Stimulated activated CD4-positive, alpha-beta T cell treated with anti-CD3 and anti-CD28 coated beads, Interleukin-15, amount 100 ng/mL, for 24 hours (primary cell): ENCODE measurements at places on chromosomes 16 and 17.

- no peak for DNase-seq
These were observed 30.7 kb downstream of the CEP95 start for GRCh38 chr17:64537488-64537887.

GRCh38 chr17:56717471-56717870 lies 116.2 kb downstream of the C17orf67 start:
- DNase-seq = no peak

- no peak for DNase-seq
These were observed 66.6 kb upstream of the AXIN2 start for GRCh38 chr17:65627891-65628643.

GRCh38 chr16:28534542-28535373 lies 4.0 kb downstream of the NUPR1 start:
- no peak for DNase-seq

DNA sequence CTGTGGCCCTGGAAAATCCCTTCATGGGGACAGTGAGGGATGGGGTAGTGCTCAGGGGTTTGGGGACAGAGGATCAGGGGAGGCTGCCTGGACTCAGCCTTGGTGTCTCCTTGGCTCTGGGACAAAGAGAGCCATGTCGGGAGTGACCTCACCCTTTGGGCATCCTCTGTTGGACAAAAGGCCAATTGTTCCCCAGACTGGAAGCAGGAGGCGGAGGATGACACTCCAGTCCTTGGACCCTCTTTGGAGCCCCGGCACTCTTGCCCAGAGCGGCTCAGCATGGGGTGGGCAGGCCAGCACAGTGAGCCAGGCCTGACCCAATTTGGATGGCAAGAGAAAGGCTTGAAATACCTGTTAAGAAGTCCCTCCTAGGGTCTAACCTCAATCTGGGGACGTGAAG lies 39.4 kb upstream of the PHB1 start:
- no peak for DNase-seq

DNA sequence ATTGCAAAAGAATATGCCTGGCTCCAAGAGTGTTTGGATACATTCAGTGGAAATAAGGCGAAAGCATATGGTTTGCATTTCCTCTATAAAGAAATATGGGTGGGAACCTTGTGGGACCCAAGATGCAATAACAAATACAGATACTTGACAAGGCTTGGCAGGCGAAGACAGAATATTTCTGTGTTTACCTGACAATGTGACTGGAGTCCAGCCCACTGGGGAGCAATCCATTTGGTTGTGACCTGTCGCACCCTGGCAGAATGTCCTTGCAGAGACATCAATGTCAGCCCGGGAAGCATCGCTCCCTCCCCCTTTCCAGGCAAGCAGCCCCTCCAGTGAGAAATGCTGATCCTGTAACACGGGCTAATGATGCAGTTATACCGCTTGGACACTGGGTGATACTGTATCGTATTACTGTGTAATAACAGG lies 296.6 kb downstream of the MAF start:
- no peak for DNase-seq
